ENCODE measurements at places on chromosomes 12 and 14.

GRCh38 chr14:89767861-89768268, 186.7 kb downstream of the EFCAB11 start:
- DNase-seq: peak; percentile 25

- no peak for DNase-seq
Observed at GRCh38 chr12:86445356-86445755, 189.2 kb upstream of the MGAT4C start.

DNA sequence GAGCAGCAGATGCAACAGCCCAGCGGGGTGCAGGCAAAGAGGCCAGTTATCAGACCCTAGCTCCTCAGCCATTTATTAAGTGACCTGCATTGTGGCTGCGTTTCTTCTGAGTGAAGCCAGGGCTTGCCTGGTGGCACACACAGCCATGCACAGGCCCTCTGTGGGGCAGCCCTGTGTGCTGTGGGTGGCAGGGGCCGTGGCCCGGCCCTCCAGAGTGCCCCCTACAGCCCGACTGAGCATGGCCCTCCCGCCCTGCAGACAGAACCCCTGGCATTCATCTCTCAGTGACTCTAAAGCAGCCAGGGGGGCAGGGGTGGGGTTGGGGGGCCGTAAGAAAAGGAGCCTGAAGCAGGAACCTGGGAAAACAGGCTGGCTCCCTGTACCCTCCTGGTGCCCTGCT, 226.0 kb upstream of the PWP1 start:
- no peak for DNase-seq

- peak; percentile 8 for DNase-seq
Observed at GRCh38 chr14:104116756-104117340, 21.5 kb upstream of the KIF26A start.

DNA sequence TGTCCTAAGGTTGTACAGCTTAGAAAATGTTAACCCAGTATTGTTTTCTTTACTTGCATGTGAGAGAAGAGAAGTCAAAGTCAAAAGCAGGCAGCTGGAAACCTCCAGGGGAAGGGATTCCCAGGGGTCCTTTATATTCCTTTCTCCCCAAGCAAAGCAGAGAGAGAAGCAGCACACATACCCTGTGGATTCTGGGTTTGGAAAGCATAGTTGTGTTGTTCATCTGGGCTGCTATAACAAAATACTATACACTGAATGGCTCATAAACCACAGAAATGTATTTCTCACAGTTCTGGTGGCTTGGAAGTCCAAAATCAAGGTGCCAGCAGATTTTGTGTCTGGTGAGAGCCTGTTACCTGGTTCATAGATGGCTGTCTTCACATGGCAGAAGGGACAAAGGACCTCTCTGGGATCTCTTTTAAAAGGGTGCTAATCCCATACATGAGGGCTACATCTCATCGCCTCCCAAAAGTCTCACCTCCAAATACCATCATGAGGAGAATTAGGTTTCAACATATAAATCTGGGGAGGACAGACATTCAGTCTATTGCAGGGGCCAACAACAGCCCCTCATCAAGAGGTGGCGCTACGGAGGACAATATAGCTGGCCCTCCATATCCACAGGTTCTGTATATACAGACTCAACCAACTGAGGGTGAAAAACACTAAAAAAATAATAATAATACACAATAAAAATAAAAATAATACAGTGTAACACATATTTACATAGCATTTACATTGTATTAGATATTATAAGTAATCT, 19.3 kb upstream of the PCNX1 start:
- DNase-seq: no peak

- no peak for DNase-seq
Observed at GRCh38 chr12:109910969-109911348, 10.9 kb downstream of the TCHP start.

GRCh38 chr12:31009976-31010375, 63.7 kb upstream of the DDX11 start:
- no peak for DNase-seq

- DNase-seq: no peak
Observed at GRCh38 chr12:25993901-25994651, 35.6 kb downstream of the RASSF8 start.

- no peak for DNase-seq
Observed at GRCh38 chr12:27998658-27999057, 26.1 kb upstream of the PTHLH start.

GRCh38 chr14:96309133-96309895, 53.3 kb downstream of the BDKRB1 start:
- DNase-seq: no peak

DNA sequence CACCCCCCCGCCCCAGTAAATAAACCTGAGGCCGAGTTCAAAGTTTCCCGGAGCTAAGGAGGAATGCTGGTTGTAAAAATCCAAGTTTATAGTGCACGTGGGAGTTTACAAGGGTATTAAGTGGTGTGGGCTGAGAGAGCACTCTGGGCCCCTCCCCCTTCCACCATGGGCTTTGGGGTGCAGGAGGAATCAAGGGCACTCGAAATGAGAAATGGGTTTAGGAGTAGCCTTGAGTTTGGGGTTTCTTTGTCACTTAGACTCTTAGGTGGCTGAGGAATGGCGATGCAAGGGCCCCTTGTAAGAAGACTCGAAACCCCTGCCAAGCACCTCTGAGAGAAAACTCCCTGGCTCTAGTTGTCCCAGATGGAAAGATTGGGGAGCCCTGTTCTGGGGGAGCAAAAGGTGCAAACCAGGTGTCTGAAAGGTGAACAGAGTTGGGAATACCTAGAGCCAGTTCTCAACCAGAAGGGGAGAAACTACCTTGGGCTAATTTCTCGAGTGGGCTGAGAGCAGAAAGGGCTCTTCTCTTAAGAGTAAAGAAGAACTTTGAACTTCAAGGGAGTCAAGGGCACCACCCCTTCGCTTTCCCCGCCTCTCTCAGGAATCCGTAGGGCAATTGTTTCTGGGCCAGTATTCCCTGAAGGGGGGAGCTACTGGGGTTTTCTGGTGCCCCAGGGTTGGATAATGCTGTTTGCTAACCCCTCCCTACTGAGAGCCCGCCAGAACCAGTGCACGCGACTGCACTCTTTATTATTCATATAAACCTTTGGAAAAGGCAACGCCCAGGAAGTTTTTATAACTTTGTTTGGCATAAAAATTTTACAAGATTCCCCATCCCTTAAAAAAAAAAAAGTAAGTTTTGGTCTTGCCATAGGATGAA, 4.0 kb upstream of the HOTAIR start:
- DNase-seq: no peak

DNA sequence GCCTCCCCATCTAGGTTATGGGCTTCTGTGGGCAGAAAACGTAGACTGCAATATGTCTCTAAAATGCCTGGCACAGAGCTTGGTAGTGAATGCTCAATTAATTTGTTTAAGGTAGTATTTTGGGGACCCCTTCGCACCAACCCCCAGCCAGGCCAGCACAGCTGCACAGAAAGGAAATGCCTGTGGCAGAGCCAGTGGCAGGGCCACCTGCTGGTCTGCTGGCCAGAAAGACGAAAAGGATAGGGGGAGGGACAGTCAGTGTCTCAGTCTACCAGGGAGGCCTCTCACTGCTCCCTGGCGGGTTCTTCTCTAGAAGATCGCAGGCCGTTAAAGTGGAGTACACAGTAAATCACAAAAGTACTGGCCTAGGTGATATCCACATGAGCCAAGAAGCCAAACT, 3.5 kb downstream of the RAB15 start:
- no peak for DNase-seq

DNA sequence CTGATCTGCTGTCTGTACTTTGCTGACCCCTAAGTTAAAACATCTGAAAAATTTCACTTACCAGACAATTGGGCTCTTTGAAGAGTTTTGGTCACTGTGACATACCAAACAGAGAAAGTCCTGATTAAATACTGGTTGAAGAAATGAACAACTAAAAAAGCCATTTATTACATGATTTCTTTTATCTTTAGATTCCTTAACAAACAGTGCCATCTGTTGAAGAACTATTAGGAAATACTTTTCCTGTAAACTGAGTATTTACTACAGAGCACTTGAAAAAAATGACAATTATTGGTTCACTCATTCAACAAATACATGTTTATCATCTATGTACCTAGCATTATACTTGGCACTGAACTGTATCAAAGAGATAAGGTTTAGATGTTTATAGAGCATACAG, 6.5 kb upstream of the WASHC4 start:
- DNase-seq: no peak

DNA sequence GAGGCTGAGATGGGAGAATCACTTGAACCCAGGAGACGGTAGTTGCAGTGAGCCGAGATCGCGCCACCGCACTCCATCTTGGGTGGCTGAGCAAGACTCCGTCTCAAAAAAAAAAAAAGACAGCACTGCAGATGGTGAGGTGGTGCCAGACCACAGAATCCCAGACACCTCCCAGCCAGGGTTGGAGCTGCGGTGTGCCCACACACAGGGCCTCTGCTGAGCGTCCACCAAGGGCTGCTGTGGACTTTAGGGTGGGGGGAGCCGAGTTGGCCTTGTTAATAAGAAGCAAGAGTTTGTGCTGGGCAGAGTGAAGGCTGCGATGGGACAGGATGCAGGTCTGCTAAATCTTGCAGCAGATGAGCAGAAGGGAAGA, 14.2 kb downstream of the KMT5A start:
- no peak for DNase-seq

GRCh38 chr12:107493666-107494065, 191.9 kb upstream of the PWP1 start:
- no peak for DNase-seq

GRCh38 chr12:53198486-53199110, 8.5 kb downstream of the ITGB7 start:
- DNase-seq: no peak

DNA sequence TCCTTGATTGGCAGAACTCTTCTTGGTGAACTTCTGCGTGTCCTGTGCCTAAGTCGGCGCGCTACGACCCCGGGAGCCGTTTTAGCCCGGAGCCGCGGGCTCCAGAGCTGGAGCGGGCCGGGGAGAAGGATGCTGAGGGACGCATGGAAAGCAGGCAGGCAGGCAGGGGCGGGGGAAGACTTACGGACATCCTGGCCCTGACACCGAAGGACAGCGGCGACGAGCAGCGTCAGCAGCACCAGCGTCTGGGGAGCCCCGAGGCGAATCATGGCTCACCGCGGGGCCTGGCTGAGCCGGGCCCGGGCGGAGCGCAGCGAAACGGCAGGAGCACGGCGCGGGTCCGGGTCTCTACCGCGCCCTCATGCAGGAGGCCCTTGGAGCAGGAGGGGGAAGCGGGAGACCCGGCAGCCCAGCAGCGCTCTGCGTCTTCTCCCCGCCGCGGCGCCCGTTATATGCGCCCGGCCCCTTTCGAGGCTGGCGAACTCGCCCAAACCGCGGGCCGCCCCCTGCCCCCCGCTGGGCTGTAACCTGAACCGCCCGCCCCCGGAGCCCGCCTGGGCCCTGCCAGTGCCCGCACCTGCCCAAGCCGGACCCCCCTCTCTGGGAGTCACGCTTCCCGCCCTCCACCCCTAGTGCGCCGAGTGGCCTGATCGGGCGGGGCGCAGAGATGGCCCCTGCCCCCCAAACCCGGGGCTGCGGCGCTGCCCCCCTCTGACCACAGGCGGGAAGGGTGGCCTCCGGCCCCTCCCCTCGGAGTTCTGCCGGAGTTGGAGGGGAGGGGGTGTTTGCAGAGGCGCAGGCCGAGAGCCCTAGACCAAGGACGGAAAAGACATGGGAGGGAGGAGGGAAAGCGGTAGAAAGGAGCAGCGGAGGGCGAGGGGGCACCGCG, at the start of gene COL2A1:
Gene COL2A1 (minus strand): TSS at position 424 of the 889 bp plus-strand sequence. CDS start 155 bp downstream, at position 269.
- no peak for DNase-seq

GRCh38 chr12:29634057-29634456, 136.6 kb upstream of the OVCH1 start:
- DNase-seq: no peak

GRCh38 chr14:76904100-76904739, 78.0 kb downstream of the LRRC74A start:
- no peak for DNase-seq

- no peak for DNase-seq
Observed at GRCh38 chr12:97305651-97306050, 157.0 kb upstream of the RMST start.

- no peak for DNase-seq
Observed at GRCh38 chr14:100728962-100729361, 2.3 kb downstream of the DLK1 start.

GRCh38 chr14:97031530-97031929, 234.3 kb downstream of the VRK1 start:
- no peak for DNase-seq

GRCh38 chr12:44225149-44225510, 389.2 kb downstream of the TMEM117 start:
- DNase-seq: no peak

- no peak for DNase-seq
Observed at GRCh38 chr12:26870491-26871419, 37.8 kb upstream of the ITPR2 start.

- DNase-seq: no peak
Observed at GRCh38 chr12:1496162-1496900, 98.0 kb downstream of the FBXL14 start.

DNA sequence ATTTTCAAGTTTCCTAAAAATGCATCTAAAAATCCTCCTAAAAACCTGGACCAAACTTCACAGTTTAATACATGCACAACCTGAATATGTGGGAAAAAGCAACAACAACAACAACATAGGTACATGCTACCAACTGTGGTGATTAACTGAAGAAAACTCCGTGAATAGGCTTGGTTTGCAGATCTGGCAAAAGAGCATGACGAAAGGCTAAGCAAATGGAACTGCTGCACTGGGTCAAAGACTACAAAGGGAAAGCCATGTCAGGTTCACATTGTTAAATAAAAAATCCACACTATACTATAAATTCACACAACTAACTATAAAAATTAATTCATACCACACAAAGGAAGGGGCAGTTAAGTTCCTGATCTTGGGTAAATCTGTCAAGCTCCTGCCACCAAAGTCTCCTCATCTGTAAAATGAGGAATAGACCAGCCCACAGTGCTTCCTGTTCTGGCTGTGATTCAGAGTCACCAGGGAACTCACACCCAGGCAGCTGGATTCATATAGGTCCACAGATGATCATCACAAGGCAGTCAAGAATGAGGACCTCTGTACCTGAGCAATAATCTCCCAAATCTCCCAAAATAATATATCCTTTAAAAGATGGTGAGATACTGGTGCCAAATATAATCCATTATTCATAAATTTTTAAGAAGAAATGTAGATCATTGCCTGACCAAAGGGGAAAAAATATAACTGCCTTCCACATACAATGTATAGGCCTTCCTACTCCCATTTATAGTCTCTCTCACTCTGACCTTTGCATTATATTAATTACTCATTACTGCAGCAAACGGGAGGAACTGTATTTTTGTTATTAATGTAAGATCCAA, 7.0 kb downstream of the CORO1C start:
- DNase-seq: no peak

GRCh38 chr12:13167226-13167625, 29.3 kb upstream of the EMP1 start:
- DNase-seq: no peak

- no peak for DNase-seq
Observed at GRCh38 chr12:130414381-130414780, 76.7 kb downstream of the PIWIL1 start.

- DNase-seq: no peak
Observed at GRCh38 chr14:39367387-39367751, 64.9 kb downstream of the FBXO33 start.

DNA sequence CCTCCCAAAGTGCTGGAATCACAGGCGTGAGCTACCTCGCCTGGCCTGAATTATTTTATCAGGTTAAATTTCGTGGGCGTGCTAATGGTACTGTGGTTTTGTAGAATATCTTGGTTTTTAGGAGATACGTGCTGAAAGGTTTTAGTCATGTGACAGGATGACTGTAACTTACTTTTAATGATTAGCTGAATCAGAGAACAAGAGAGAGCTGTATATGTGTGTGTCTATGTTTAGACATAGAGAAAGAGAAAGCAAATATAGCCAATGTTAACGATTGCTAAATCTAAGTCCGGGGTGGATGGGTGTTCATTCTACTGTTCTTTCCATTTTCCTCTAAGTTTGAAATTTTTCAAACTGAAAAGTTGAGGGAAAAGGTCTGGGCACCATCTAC, 9.2 kb upstream of the PNMA1 start:
- no peak for DNase-seq

- DNase-seq: no peak
Observed at GRCh38 chr12:9588749-9589148, 19.0 kb downstream of the KLRB1 start.
